ENCODE measurements at places on chromosomes 11 and 22. TPM values are rescaled to one million over a fixed set of nuclear protein-coding genes. Genes with fewer than 3 reads are reported as not detected.

The GAS2 gene
- total RNA-seq: 1.2 TPM

The ACRV1 gene
- total RNA-seq: not detected

The CNTN5 gene
- 1.1 TPM for total RNA-seq

The PATE2 gene
- 0.20 TPM for total RNA-seq

The CARD16 gene
- total RNA-seq: 2.8 TPM
